ENCODE measurements at places on chromosomes 6 and 20. TPM values are rescaled to one million over a fixed set of nuclear protein-coding genes. Genes with fewer than 3 reads are reported as not detected.

Gene NSFL1C
- 24.1 TPM for total RNA-seq

Gene FANCE
- total RNA-seq = 7.7 TPM

Gene NRSN1
- total RNA-seq = not detected

Gene CDH26
- not detected for total RNA-seq

Gene HS3ST5
- total RNA-seq = 0.09 TPM

Gene BNIP5
- total RNA-seq = not detected

Gene PACSIN1
- total RNA-seq = not detected

Gene TAPBP
- total RNA-seq = 50.2 TPM

Gene FGD2
- total RNA-seq = not detected

Gene TNNC2
- 0.45 TPM for total RNA-seq

Gene PRKN
- total RNA-seq = 2.0 TPM

Gene C20orf144
- 0.18 TPM for total RNA-seq

Gene RNF182
- 2.9 TPM for total RNA-seq

Gene NOL7
- total RNA-seq = 64.6 TPM

Gene HMGA1
- 635 TPM for total RNA-seq

Gene CTCFL
- not detected for total RNA-seq

Gene LY6G6C
- not detected for total RNA-seq

Gene KCNB1
- total RNA-seq = 0.41 TPM

Gene HLA-G
- total RNA-seq = not detected

Gene HLA-DOA
- not detected for total RNA-seq

Gene FOXS1
- total RNA-seq = not detected

Gene HLA-DMB
- total RNA-seq = 0.09 TPM

Gene HDGFL1
- total RNA-seq = not detected

Gene ANKRD6
- total RNA-seq = 18.1 TPM

Gene GUCA1A
- total RNA-seq = not detected

Gene BPIFB1
- total RNA-seq = not detected

Gene SPATA25
- total RNA-seq = 2.1 TPM

Gene APOM
- total RNA-seq = not detected

Gene SPINT3
- not detected for total RNA-seq

Gene TRIM26
- 32.4 TPM for total RNA-seq

Gene GCM1
- not detected for total RNA-seq

Gene ZNF391
- 1.4 TPM for total RNA-seq
